NCI-H2171 (cell line): ENCODE measurements at places on chromosomes 2 and 18.

- DNase-seq: no peak
Measured at GRCh38 chr2:85231952-85232351, 95.8 kb downstream of the TGOLN2 start.

- DNase-seq: peak; percentile 7
Measured at GRCh38 chr2:193695367-193695766, 1500.6 kb upstream of the TMEFF2 start.

DNA sequence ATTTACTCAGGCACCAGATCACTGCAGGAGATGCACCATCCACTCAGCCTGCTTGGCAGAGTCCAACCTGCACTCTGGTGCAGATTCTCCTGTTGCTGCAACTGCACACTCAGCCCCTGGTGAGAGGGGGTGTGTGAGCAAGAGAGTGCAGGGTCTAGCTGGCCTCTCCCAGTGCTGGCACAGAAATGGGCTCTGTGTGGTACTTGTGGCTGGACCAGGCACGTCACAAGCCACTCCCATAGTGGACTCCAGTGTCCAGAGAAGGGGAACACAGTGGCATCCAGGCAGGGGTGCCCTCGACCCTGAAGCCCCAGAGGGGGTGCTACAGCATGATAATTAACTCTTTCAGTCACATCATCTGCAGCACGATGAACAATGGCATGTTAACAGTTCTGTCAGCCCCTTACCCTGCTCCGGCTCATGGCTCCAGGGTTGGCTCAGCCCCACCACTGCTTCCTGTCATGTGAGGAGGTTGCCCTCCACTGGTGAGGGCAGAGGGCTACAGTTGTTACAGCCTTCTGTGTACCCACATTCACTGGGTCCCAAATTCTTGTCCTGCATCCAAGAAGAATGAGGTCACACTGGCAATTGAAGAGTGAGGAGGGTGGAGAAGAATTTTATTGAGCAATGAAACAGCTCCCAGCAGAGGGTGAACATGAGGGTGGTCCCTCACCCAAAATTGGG is 135.7 kb downstream of the EVA1A start:
- no peak for DNase-seq

DNA sequence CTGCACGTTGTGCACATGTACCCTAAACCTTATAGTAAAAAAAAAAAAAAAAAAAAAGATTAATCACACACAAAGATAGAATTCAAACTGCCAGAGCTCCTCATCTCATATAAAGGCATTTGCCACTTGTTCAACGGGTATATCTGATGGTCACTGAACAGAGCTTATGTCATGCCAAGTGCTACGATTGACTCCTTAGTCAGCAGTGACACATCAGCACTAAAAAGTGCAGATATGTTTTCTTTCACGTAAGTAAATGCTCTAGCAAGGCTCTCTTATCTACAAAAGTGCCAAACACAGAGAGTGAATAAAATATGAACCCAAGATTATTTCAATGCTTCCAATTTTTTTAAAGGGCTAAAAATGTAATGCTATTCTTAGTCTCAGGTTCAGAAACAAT is 1.1 kb downstream of the LMAN1 start:
- DNase-seq: no peak

DNA sequence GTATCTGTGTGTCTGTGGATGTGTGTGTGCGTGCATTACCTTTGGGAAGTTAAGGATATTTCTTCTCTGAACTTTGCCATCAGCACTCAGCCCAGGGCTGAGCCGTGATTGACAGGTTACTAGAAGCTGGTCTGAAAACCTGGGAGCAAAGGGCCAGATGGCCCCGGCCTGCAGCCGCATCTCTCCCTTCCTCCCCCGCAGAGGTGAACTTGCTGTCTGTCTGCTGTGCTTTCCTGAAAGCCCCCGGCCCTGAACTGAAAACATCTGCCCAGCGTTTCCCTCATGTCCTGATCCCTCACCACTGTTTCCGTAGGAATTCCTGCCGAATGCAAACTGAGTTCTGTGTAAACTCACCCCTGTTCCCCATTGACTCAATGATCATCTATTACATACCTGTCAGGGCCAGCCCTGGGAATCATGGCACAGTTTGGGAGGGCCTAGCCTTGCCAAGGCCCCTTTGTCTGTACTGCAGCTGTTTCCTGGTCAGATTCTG is 45.8 kb downstream of the MYCN start:
- DNase-seq: no peak

DNA sequence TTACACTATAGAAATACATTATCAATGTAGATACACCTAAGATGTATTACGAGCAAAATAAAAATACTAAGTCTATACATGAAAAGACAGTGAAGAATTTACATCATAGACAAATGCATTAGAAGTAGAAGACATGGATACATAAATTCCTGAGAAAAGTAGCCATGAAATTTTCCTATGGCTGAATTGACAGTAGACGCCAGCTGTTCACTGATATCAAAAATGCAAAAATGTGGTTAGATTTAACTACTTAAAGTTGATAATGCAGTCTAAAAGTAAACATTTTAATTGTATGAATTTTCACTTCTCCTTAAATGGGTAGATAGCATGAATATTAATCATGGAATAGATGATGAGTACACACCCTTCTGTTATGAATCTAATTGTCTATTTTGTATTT is 350.9 kb downstream of the ARHGAP15 start:
- no peak for DNase-seq

- DNase-seq: no peak
Measured at GRCh38 chr18:80193701-80194100, 53.6 kb downstream of the PARD6G start.

- DNase-seq: no peak
Measured at GRCh38 chr2:168145426-168146310, 101.7 kb downstream of the STK39 start.

DNA sequence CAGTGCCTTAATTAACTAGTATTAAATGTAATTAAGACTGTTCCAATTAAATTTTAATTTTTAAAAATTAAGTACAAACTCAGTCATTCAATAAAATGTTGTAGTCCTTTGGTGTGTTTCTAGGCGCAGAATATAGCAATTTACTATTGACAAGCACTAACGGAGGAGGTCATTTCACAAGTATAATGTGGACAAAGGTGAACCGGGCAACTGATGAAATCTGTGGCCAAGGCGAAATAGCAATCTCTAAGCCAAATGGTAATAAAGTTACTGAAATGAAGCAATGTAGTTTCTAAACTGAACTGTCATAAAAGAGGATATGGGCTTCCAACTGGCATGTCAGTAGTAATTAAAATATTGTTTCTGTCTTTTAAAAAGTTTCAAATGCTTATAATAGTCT is 27.5 kb downstream of the FIGN start:
- no peak for DNase-seq

DNA sequence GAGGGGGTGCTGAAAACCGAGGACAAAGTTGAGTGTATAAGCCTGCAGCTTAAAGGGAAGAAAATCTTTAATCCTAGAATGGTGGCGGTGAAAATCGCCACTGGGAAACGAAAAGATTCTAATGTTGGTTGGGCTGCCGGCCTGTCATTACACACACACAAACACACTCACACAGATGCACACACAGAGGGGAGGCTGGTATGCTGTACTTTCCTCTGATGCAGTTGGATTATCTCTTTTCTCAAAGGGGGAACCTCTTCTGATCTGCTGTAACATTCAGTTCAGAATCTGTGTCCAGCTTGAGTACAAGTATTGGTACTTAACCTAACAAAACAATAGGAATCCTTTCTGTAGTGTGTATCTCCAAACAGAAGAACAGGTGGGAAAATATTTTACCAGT is 39.0 kb downstream of the ANXA4 start:
- DNase-seq: no peak

- DNase-seq: no peak
Measured at GRCh38 chr2:216172493-216172892, 63.3 kb downstream of the XRCC5 start.

DNA sequence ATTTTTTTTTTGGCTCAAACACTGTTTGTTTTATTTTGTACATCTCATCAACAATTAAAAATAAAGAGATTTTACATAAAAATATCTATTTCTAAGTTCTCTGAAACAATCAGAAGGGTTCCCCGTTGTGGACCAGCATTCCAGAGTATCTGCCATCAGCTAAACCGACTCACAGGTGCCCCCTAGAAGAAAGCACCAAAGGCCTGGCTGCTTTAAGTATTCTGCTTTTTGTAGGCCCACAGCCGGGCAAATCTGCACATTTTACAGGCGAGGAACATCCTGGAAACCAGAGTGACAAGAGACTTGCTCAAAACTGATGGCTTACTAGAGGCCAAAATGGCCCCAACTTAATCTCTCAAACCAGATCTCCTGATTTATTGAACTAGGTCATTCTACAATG is 82.2 kb upstream of the SETBP1 start:
- no peak for DNase-seq

GRCh38 chr2:100818606-100819369 is 1.2 kb upstream of the NPAS2 start:
- DNase-seq: no peak

- no peak for DNase-seq
Measured at GRCh38 chr2:42010743-42011298, 37.0 kb upstream of the PKDCC start.

GRCh38 chr2:201924453-201924852 is 109.2 kb upstream of the FZD7 start:
- no peak for DNase-seq
